ENCODE measurements at places on chromosomes 1 and 21.

DNA sequence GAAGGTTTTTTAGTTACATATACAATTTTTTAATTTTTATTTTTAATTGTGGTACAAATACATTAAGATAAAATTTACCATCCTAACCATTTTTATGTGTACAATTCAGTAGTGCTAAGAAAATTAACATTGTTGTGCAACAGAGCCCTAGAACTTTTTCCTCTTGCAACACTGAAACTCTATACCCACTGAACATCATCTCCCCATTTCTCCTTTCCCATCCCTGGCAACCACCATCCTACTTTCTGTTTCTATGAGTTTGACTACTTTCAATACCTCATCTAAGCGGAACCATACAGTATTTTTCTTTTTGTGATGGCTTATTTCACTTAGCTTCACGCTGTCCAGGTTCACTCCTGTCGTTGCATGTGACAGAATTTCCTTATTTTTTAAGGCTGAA, 54.1 kb downstream of the PALMD start:
- DNase-seq = no peak

DNA sequence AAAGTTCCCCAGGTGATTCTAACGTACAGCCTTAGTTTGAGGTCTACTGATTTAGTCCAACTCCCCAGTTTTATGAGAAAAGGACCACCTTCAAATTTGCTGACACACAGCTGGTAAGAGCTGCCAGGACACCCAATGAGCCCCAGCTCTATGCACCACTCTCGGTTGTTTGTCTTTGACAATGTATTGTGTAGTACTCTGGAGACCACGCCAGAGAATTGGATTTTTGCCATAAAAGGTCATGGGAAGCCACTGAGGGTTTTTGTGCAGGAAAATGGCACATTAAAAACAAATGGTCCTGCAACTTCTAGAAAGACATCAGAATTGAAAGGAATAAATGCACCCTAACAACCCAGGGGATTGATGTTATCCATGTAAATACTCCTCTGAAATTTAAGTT, 7.1 kb upstream of the IER5 start:
- DNase-seq = no peak

GRCh38 chr1:27607239-27607804, 3.4 kb upstream of the AHDC1 start:
- peak; percentile 44 for DNase-seq

DNA sequence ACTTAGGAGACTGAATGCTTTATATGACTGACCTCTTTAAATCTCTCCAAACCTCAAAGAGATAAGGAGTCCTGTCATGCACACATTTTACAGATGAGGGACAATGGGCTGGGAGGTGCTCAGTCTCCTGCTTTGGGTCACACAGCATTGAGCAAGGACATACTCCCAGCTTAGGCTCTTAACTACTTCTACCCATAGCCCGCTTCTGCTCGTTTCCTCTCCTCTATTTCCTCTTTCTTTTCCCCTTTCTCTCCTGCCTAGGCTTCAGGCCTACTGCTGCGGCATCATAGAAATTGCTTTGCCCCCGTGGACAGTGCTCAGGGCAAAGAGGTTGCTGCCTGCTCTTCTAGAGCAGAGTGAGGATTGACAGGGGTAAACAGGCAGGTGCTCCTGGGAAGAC, 12.4 kb upstream of the ZNF691 start:
- peak; percentile 21 for DNase-seq

DNA sequence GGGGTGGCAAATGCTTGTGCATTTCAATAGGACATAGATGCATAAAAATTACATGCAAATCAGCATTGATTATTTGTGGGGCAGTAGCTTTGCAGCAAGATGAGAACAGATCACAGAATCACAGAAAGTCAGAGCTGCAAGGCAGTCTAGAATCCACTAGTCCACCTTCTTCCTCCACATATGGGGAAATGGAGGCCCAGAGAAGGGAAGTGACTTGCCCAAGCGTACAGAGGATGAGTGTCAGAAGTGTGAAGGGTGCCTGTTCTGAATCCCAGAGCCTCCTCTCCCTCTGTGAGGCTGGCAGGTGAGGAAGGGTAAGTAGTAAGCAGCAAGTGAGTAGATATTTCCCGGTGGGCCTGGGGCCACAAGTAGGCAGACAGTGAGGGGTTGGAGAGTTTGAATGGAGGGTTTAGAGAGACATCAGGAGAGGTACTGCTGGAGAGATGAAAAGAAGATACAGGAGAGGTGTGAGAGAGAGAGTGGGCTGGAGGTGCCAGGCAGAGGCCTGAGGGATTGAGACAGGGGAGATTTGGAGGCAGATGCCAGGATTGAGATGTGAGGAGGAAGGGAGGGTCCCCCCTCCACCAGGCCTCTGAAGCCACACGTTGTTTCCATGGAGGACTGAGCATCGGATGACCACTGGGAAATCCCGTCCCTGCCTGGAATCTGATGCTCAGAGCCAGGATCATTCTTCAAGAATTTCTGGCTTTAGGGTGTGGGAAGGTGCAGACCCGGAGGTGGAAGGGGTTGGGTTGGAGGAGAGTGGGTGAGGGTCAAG, 4.8 kb upstream of the MYOG start:
- DNase-seq = no peak

DNA sequence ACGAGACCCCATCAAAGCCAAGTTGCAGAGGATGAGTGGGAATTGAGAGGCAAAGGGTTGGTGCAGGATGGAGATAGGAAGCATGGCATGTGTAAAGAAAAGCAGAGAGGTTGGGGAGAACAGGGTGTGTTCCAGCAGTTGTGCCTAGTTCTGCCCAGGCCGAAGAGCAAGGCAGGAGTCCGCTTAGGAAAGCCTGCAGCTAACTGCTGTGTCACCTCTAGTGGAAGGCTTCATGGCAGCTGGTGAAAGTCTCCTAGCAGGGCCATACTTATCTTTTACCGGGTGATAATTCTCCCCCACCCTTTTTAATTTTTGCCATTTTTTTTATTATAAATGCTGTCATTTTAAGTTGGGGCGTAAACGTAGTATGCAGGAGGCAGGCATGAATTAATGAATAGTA, 93.6 kb downstream of the NFIA start:
- no peak for DNase-seq

Measured in Kasumi-1 (cell line).